ENCODE measurements at places on chromosomes 1 and 21. TPM values are rescaled to one million over a fixed set of nuclear protein-coding genes. Genes with fewer than 3 reads are reported as not detected.
A peak's percentile ranks its signal among the peaks of the same experiment; 100 is the strongest.

S100A7 gene
- not detected for total RNA-seq

PLPP3 gene
- 9.9 TPM for total RNA-seq

CENPS gene
- 7.6 TPM for total RNA-seq

NEK2 gene
- total RNA-seq, result 15.1 TPM

GRCh38 chr1:29124366-29125236 lies 898 bp upstream of the TMEM200B start:
- no peak for DNase-seq

- peak; percentile 48 for DNase-seq
Observed at GRCh38 chr21:25571726-25572121, 35.6 kb downstream of the MRPL39 start.

DNA sequence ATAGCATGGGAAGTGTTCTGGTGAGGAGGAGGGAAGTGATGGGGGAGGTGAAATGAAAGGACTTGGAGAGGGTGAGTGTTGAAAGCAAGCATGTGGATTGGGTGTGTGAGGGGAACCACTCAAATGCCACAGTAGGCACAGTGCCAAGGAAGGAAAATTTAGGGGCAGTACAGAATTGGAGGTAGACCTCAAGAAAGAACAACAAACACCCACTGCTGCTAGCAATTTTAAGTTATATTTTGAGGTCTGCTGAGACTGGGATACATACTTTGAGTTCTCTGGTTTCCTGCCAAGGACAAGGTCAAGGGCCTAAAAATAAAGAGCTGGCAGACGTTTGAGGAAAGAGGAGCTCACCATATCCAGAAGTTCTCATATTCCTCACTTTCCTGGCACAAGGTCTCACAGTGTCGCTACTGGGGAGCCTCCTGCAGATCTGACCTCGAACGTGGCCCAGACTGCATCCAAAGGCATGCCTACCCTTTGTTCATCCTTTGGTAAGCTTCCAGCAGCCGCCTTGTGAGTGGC lies 104.0 kb downstream of the BRINP2 start:
- peak; percentile 64 for DNase-seq

DNA sequence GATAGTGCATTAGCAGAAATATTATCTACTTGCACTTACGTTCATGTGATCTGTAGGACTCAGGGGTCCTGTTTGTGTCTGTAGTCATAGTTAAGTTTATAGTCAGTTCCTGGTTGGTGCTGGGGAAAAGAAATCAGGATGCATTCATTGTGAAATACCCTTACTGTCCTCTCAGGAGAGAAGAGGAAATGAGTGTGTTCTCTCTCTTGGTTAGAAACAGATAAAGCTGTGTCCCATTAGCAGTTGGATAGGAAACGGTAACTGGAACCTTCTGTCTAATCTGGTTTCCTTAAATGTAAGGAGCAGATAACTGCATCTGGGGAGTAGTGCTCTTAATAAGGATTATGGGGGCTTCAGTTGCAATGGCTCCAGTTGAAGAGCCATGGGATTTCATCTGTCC lies 8.9 kb downstream of the SDCCAG8 start:
- peak; percentile 56 for DNase-seq

GRCh38 chr1:198399452-198399851 lies 141.0 kb downstream of the ATP6V1G3 start:
- DNase-seq, result no peak

- DNase-seq, result peak; percentile 78
Observed at GRCh38 chr1:59751801-59752200, 62.9 kb upstream of the HOOK1 start.

DNA sequence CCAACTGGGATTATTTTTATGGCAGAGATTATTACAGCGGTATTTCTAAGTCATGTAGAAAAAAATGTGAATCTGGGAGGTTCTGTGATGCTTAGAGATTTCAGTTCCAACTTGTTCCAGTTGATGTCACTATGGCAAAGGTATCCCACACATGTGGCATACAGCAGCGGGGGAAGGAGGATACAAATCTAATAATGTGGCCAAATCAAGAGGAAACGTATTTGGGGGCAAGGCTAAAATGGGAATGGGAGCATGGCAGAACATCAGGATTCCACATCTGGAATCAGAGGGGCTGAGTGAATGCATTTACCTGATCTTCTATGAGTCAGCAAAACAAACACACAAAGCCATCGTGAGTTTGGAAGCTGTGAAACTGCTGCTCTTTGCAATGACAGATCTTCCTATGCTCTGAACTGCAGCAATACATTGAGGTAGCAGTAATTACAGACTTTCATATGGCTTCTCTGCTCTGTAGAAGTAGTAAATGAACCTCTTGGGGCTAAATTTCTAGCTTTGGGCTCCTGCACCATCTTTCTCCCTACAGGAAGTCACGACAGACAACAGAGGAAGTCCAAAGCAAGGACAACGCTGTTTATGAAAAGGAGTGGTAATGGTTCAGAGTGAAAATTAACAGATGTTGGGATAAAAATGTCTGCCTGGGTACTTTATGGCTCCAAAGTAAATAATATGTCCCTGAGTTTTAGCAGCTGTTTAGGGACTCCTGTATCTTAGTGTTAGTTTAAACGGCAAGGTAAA lies 55.5 kb downstream of the GABPA start:
- DNase-seq, result peak; percentile 55

DNA sequence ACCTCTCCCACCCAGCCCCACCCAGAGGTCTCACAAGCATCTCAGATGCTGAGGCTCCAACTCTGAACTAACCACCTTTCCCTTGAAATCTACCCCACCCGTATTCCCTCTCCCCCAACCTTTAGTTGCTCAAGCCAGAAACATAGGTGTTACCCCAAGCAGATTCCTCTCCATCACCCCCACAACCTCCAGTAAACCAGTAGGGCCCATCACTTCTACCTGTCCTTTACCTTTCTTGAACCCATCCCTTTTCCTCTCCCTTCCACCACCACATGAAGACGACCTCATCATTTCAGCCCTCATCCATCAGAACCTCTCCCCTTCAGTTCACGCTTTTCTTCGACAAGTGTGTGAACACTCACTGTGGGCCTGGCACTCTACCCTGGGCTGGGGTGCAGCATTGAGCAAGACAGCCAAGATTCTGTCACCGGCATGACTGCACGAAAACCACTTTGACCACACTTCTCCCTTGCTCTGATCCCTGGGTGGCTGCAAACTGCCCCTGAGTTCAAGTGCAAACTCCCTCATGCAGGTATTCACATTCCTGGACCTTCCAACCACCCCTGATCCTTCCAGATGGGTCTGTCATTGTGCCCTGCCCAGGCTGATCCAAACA lies 65.5 kb upstream of the LAPTM5 start:
- peak; percentile 67 for DNase-seq

GRCh38 chr1:94688646-94689045 lies 131.5 kb upstream of the SLC44A3 start:
- DNase-seq, result no peak

GRCh38 chr1:60747353-60747752 lies 335.0 kb upstream of the NFIA start:
- DNase-seq, result no peak

DNA sequence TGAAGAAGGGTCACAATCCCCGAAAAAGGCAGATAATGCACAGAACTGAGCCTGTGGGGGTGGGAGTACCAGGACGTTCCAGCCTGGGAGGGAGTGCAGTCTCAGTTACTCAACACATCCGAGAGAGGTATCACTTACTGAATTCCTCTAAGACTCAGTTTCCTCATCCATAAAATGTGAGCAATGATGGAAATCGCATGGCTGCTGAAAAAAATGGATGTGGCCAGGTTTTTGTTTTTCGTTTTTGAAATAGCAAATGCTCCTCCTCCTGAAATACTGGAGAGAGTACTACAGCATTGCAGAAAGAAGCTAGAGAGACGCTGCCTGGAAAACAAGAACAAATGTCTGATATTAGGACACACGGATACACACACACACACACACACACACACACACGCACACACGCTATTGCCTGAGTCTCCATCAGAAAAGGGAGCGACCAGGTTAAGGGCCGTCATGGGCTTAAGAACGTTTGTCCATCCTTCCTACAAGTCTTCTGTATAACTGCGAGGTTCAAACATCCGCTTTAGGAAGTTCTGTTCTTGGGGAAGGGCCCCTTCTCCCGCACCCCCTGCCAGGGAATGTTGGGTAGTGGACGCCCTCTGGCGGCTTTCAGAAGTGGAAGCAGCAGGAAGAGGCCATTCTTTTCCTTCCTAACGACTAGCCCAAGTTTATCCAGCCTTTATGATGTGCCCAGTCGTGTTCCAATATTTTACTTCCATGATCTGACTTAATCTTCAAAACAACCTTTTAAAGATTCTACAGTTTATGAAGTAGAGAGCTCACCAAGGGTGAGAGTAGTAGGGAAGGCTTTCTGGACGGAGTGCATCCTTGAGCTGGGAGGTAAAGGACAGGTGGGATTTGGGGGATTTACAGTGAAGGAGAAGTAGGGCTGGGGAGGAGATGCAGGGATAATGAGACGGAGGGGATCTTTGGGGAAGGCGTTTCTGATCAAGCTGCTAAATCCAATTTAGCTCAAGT lies 699 bp upstream of the NES start:
- DNase-seq, result no peak

GRCh38 chr1:230236301-230237008 lies 169.4 kb downstream of the GALNT2 start:
- DNase-seq, result no peak

DNA sequence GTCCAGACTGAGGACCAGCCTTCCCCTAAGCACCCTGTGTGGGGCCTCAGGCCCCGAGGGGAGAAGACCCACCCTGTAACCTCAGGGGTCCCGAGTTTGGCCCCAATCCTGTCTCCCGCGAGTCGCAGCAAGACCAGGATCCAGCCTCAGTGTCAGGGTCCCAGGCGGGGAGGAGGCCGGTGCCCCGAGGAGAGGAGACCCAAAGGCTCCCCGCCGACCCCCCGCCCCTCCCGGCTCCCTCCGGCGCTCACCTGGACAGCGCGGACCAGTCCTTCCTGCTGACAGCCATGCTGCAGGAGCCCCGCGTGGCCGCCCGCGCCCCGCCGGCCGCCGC lies at the start of gene LAD1:
LAD1 (minus strand) TSS at position 307 of the 334 bp plus-strand sequence; CDS start at position 289, 18 bp downstream.
- DNase-seq, result no peak

DNA sequence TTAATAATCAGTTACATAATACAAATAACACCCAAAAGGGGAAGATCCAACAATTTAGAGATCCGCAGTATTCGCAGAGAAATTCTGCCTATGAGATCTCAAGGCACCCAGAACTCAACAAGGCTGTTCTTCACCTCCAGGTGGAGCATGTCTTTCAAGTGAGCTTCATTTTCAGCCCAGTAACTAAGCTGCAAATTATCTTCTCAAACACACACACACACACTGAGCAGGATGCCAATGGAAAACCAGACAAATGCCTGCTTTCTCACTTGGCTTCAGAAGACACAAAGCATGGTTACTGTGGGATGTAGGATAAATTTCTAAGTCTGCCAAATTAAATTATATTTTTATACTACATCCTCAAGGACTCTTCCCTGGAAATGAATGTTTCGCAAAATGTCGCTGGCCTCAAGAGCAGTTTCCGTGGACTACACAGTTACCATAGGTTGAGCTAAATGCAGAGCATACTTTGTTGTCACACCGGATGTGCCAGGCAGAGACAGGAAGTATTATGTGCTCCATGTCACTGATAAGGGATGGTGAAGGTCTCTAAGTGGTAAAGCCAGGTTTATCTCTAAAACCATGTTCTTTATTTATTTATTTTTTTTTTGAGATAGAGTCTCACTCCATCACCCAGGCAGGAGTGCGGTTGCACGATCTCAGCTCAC lies 30.3 kb downstream of the UBR4 start:
- DNase-seq, result peak; percentile 36

All from renal cortical epithelial cell (primary cell).